ENCODE measurements at places on chromosomes 4 and X.

DNA sequence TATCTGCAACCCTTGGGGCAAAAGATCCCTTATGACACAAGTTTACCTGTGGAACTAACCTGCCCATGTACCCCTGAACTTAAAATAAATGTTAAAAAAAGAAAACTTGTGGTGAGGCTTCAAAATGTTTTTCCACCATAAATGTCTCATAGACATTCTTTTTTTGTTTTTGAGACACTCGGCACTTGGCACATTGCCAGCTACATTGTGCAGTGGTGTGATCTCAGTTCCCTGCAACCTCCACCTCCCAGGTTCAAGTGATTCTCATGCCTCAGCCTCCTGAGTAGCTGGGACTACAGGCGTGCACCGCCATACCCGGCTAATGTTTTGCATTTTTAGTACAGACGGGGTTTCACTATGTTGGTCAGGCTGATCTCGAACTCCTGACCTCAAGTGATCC, 528.9 kb upstream of the CXorf51A start:
- no peak for DNase-seq

- no peak for DNase-seq
Observed at GRCh38 chrX:103488794-103489193, 30.5 kb downstream of the RAB40A start.

- DNase-seq, result no peak
Observed at GRCh38 chr4:139665079-139665689, 435 bp upstream of the MGST2 start.

DNA sequence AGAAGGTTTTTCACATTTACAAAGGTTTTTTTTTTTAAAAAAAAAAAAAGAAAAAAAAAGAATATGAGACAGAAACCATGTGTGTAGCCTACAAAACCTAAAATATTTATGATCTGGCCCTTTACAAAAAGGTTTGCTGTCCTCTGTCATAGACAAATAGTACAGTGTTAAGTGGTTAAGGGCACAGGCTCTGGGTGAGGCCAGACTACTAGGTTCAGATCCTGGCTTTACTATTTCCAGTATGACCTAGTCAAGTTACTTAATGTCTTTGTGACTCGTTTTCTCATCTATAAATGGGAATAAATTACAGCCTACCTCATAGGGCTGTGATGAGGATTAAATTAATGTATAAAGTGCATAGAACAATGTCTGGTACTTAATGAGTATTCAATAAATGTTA, 56.5 kb downstream of the GAB1 start:
- no peak for DNase-seq

DNA sequence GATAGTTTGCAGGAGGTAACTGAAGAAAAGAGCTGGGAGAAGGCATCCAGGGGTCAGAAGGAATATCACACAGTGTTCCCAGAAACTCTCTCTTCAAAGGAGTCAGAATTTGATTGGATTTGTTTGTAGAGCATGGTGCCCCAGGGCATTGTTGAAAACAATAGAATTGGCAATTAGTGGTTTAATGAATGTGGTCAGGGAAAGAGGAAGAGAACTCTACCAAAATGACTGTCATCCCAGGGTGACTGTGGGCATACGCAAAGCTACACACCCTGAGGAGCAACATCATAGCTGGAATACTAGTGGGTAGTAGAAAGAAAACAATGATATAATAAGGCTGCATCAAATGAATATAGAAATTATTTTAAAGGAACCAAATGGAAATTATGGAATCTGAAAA, 21.5 kb downstream of the TNIP2 start:
- no peak for DNase-seq

- no peak for DNase-seq
Observed at GRCh38 chr4:61319156-61319555, 119.0 kb downstream of the ADGRL3 start.

- DNase-seq, result no peak
Observed at GRCh38 chr4:147201016-147201415, 255.4 kb upstream of the TTC29 start.

GRCh38 chr4:102878901-102879300, 10.1 kb downstream of the CISD2 start:
- DNase-seq, result no peak

DNA sequence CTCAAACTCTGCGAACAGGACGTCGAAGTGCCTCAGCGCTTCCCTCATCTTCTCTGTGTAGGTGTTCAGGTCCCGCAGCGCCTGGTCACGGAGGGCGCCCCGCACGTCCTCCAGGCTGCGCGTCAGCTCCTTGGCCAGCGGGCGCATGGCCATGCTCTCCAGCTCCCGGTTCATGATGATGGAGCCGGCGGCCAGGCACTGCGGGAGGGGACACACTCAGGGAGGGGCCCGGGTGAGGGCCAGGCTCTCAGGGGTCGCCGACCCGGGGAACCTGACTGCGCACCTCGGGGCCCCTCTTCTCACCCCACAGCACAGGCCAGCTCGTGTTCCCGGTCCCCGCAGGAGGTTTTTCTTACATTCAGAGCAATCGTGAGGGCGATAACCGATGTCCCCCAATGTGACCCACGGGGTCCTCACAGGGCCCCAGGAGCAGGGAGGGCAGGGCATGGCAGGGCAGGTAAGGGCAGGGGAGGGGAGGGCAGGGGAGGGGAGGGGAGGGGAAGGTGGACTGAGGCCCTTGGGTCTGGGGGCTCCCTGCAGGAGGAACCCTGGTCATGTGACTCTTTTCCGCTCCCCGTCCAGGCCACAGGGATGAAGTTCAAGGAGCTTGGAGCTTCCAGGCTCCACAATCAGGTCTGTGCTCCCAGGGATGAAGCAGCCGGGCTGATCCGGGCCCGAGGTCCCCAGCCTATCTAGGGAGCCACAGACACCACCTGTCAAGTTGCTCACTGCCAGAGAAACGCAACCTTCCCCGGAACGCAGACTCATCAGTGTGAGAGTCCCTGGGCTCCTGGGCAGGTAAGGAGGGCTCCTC, 77.8 kb upstream of the MXD4 start:
- DNase-seq, result no peak

- no peak for DNase-seq
Observed at GRCh38 chr4:5798946-5799345, 87.9 kb downstream of the EVC start.

GRCh38 chr4:168878623-168879022, 131.4 kb downstream of the CBR4 start:
- no peak for DNase-seq

DNA sequence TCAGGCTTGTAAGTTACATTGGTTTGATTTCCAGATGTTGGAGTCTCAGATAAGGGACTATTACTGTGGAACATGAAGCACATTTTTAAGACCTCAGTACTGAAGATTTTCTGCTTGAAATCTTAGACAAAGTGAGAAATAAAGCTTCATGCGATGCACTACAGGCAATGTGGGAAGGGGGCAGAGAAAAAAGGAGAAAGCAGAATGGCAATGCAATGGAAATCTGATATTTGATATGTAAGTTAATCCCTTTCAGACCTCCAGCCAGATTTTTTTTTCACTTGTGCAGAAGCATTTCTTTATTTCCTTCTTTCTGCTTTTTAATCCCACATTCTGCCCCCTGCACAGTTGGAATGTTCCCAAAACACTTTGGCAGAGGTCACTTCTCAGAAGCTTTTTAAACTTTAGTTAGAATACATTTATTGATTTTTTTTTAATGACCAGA, 174.3 kb downstream of the ADGRL3 start:
- no peak for DNase-seq

DNA sequence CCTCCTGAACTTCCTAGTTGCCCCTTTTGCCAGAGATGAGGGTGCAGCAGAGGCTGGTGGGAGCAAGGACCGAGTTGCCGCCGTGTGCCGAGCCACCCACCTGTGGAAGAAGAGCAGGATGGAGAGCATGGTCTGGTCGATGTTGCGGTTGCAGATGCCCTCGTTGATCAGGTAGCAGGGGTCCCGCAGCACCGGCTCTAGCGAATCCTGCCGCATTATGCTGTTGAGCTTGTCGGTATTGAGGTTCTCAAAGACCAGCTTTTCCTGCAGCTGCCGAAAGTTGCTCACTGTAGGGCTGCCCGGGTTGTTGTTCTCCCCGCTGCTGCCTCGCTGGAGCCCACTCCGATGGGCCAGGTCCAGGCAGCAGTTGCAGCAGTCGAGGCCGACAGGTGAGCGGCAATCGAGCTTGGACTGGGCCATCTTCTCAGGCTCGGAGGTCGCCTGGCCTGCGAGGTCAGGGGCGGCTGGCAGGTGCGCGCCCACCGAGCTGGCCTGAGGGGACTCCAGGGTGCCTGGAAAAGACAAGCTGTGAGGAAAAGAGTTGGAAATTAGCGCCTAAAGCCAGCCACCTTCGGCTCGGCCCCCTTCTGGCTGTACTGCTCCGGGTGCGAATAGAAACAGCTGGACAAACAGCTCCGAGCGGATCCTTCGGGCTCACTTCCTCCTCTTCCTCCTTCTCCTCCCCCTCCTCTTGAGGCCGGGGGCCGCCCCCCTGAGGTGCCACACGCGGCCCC, 420 bp downstream of the TSC22D3 start:
- DNase-seq, result no peak

DNA sequence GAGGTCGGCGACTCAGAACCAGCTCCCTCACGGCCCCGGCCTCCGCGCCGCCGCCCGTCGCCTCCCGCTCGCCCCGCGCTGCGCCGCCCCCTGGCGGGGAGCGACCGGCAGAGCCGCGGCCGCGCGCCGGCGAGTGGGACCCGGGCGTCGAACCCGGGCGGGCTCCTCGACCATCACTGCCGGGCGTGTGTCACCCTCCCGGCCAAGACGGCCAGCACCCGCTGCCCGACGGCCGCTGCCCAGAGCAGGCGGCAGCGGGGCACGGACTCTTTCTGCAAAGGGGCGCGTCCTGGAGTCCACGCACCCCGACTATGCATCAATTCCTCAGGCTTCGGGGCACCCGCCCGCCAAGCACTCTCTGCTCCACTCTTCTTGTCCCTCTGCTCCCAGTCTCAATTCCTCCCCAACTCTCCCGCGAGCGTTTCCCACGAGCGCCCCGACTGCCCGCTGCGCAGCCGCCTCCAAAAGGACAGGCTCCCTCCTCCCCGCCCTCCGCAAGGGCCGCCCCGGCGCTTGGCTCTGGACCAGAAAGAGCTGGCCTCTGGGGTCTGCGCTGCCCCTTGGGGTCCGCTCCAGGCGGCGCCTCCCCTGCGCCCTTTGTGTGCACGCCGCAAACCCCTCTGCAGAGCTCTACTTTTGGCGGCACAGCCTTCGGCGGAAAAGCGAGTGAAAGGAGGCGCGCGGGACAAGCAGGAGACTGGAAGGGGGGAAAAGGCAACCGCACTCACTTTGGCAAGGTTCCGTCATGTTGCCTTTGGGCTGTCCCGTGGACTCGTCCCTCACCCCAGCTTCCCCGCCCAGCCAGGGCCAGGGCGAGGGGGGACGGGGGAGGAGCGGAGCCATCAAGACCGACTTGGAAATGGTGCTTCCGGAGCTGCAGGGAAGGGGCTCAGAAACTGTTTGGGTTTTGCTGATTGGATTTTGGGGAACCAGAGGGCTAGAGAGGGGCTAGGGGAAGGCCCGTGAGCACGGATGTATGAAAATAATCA, 1.0 kb downstream of the PDE5A start:
- peak; percentile 53 for DNase-seq

DNA sequence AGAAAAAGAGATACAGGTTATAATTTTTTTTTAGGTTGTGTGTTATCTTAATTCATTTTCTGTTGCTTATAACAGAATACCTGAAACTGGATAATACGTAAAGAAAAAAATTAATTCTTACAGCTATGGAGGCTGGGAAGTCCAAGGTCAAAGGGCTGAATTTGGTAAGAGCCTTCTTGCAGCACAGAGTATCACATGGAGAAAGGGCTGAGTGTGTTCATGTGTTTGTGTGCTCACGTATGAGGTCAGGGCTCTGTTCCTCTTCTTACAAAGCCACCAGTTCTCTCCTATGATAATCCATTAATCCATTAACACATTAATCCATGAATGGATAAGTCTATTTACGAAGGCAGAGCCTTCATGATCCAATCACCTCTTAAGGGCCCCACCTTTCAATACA, 8.6 kb upstream of the RAB28 start:
- no peak for DNase-seq

GRCh38 chrX:53795576-53795975, 109.1 kb upstream of the HUWE1 start:
- DNase-seq, result no peak

GRCh38 chr4:183284965-183285364, 35.1 kb downstream of the CLDN22 start:
- no peak for DNase-seq

DNA sequence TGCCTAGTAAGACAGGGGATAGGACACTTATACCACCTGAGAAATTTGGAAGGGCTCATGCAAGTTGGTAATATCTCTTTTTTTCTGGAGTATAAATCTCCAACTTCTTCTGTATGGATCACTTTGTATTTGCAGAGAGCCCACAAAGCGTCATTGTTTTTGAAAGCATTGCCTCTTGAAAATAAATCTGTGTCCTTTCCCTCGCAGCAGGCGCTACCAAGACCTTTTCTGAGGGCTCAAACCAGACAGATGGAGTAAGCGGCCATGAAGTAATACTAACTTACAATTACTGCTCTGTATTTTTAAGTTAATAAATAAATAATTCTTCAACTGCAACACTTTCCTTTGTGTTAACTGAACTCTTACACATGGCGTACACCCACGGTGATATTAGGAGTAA, 56.0 kb upstream of the FBXW7 start:
- no peak for DNase-seq

GRCh38 chr4:186250760-186251159, 15.2 kb upstream of the F11 start:
- no peak for DNase-seq

- DNase-seq, result no peak
Observed at GRCh38 chrX:152897222-152898131, at the start of gene ZNF185. Gene ZNF185 (plus strand): TSS chrX:152898067. CDS start chrX:152914490, 16,423 bp downstream.

GRCh38 chrX:38519651-38520050, 41.7 kb upstream of the TSPAN7 start:
- no peak for DNase-seq

DNA sequence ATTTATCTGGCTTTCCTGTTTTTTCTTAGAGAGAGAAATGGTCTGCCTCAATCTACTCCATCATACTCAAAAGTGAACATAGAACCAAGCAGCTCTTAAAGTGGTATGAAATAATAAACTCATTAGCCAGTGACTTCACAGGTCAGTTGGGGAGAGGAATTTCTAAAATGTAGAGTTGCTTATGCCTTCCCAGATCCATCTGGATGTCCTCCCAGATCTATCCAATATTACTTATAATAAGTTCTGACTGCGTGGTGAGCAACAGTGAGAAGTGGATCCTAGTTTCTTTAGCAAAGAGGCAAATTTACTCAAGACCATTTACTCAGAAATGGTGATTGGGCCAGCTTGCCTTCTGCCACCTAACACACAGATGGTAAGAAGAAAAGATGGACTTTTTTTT, 748.0 kb downstream of the PCDH18 start:
- DNase-seq, result no peak

DNA sequence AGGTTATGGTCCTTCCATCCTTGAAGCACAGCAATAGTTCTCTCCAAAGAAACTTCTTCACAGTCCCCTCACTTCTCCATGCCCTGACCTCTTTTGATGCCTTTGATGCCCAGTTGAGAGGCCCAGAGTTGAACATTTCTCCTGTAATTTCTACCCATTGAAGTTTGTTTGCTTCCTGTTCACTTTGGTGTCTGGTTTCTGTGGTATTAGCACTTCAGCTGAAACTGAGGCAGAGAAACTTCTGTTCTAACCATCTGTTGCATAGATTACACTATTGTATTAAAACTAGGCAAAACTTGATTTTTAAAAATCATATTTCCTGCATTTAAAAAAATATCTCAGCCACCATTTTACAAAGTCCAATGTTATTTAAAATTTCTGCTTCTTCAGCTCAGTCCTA, 89.8 kb upstream of the ADGRG2 start:
- DNase-seq, result no peak

GRCh38 chr4:73197220-73197619, 61.4 kb downstream of the ANKRD17 start:
- no peak for DNase-seq

- DNase-seq, result no peak
Observed at GRCh38 chr4:40369437-40370274, 34.5 kb downstream of the CHRNA9 start.
